ENCODE measurements at places on chromosomes 2 and 18.

DNA sequence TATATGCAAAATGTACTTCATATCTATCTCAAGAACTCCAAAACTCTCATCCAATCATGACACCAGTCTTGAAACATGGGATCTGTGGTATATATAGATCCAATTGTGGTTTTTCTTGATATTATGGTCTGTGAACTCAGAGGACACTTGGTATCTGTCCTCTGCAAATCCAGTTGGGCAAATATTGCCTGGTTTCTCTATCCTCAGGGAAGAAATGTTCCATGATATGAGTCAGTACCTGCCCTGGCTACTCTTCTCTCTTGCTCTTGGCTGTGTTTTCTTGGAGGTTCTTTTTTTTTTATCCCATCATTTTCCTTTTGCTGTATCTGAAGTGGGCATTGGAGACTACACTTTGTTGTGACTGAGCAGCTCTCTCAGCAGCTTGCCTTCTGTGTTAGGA is 10.9 kb downstream of the NBEAL1 start:
- no peak for DNase-seq

GRCh38 chr2:226903179-226903578 is 67.3 kb downstream of the RHBDD1 start:
- peak; percentile 13 for DNase-seq

DNA sequence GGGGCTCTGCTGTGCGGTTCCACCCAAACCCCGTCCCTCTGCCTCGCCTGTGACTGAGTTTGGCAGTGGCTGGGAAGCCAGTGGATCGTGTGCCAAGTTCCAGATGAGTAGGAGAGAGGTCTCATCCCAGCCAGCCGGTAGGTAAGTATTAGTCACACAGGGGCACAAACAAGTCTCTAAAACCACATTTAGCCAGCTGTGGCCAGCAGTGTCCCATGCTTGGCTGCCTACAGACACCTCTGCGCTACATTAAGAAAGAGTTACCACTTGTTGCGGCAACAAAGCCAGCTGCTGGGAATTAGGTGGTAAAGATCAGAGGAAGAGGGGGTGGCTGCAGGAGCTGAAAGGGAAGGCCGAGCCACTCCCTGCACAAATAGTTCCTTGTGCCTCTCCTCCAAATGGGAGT is 81.2 kb downstream of the GATA6 start:
- no peak for DNase-seq

DNA sequence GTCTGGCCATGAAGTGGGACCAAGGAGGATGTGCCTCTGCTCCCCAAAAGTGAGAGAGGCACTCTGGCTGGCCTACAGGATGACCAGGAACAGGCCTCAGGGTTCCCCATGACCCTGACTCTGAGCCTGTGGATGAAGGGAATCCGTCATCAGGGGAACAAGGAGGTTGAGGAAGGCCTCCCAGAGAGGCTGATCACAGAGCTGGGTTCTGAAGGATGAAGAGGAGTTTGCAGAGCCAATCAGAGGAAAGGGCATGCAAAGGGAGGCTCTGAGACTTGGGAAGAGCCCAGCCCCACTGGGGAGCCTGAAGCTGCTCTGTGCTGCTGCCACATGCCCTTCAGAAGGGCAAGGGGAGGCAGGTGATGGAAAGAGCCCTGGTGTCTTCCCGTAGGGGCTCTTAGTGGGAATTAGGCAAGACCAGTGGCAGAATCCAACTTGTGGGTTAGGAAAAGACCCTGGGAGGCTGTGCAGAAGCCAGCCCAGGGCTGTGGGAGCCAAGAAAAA is 141.3 kb upstream of the ID2 start:
- no peak for DNase-seq

DNA sequence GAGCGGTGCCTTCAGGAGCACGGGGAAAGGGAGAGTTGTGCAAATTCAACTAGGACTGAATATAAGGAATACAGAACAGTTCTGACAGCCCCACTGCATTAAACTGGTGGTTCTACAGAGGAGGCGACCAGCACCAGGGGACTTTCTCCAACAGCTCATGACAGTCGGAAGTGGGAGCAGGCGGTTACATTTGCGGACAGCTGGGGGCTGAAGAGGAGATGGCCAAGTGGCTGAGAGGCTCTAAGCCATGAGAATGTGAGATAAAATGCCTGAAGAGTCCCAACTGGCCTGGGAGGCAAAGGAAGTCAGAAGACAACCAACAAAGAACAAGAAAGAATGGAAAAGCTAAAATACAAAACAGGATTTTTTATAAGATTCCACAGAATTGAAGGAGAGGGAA is 141.3 kb downstream of the L3MBTL4 start:
- DNase-seq, result no peak

- DNase-seq, result no peak
Observed at GRCh38 chr2:131034122-131035051, 58.9 kb downstream of the FAM168B start.

DNA sequence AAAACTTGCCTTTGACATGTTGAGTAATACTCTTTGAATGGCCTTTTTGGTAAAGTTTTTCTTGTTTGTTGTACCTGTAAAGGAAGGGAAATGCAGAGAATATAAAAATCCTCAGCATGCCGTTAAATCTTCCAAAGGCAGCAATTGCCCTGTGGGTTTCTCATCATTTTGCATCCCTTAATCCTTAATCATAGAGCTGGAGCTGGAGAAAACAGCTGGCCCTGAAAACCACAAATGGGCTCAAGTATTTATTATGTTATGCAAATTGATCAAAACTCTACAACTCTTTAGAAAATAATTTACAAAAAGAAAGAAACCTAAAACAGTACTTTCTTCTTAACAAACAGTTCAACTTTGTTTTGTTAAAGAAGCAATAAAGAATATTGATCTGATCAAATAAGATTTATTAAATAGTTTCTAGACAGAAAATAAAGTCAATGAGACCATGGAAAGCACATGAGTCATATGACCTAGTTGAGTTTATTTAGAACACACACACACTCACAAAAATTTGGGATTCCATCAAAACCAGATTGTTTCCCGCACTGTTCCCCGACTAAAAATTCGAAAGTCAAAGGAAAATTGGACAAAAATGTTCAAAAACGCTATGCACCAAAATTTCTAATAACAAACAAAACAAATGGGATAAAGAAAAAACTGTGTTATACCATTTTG is 309.0 kb downstream of the GULP1 start:
- DNase-seq, result no peak

- no peak for DNase-seq
Observed at GRCh38 chr2:240292619-240293525, 142.6 kb upstream of the GPC1 start.

DNA sequence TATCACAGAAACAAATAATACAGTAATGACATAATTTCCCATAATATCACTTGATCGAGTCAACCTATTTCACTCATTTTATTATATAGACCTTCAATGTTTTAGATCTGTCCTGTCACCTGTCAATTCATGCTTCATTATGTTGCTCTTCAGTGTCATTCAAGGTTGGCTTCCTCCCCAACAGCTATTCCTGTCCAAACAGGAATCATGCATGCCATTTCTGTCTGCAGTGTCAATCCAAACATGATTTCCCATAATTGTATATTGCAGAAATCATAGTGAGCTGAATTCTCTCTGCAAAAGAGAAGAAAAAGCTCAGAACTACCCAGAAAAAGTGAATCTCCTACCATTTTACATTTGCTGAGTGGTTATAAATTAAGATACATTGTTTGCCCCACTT is 628.6 kb downstream of the NR4A2 start:
- no peak for DNase-seq

DNA sequence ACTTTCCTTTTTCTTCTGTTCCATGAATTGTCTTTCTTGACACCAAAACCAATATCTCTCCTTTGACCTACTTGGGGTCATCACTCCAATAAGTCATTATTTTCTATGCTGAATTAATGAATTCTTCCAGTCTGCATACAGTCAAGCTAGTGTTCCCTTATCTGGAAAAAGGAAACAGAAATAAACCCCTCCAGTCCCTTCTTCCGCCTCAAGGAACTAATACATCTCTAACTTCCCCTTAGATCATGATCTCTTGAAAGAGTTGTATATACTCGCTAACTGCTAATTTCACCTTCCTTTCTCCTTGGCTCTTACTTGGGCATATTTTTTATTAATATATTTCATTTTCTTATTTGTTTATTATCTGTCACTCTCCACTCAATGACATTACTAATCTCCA is 7.3 kb upstream of the ARHGAP15 start:
- no peak for DNase-seq

DNA sequence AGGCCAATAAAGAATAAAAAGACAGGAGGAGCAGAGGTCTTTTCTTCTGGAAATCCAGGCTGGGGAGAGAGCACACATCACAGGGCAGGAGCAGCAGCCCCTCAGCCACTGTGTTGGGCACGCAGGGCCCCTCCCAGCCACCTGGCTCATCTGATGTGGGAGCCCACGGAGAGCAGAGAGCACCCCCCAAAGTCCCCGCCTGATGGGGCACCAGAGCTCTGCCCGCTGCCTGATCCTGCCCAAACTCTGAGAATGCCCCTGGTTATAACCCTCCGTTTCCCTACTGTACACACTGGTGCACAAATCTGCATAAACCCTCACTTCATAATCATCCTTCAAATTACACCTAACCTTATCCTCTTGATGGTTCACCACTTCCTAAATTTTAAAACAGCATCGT is 111.3 kb downstream of the HDAC4 start:
- no peak for DNase-seq

GRCh38 chr2:55804535-55804934 is 110.9 kb upstream of the PNPT1 start:
- no peak for DNase-seq

- peak; percentile 14 for DNase-seq
Observed at GRCh38 chr2:208407667-208408066, 1.1 kb downstream of the PTH2R start.

GRCh38 chr18:43866696-43867095 is 589.4 kb upstream of the SYT4 start:
- DNase-seq, result no peak

- DNase-seq, result peak; percentile 44
Observed at GRCh38 chr2:186349508-186349907, 136.6 kb upstream of the ZC3H15 start.

- DNase-seq, result no peak
Observed at GRCh38 chr18:32771871-32772580, 797 bp downstream of the KLHL14 start.

DNA sequence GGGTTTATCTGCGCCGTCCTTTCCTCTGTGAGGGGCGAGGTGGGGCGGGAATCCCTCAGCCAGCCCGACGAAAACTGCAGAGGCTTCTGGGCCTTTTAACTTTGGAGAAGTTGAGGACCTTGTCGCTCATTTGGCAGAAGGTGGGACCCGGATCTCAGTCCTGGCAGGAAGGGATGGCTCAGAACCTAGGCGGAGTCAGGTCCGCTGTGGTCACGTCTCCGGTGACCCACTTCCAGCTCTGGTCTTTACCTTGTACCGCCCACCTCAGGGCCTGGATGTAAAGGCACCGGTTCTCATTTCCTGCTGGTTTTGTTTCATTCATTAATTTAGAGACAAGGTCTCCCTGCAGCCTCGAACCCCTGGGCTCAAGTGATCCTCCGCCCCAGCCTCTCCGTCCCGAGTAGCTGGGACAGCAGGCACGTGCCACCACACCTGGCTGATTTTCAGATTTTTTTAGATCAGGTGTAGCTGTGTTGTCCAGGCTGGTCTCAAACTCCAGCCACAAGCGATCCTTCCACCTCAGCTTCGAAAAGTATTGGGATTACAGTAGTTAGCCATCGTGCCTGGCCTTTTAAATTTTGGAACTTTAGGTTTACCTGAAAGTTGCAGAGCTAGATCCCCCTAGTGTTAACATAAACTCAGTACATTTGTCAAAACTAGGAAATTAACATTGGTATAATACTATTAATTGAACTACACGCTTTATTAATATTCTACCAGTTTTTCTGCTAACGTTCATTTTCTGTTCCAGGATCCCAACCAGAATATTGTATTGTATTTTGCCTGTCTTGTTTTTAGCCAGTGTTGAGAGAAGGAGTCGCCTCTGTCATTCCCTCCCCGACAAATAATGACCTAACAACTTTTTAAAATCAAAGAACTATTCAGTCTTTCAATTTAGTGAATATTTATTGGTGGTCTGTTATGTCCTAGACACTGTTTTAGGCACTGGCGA is 852 bp downstream of the POLI start:
- DNase-seq, result peak; percentile 30

- no peak for DNase-seq
Observed at GRCh38 chr2:215027779-215028178, 110.6 kb downstream of the ABCA12 start.

DNA sequence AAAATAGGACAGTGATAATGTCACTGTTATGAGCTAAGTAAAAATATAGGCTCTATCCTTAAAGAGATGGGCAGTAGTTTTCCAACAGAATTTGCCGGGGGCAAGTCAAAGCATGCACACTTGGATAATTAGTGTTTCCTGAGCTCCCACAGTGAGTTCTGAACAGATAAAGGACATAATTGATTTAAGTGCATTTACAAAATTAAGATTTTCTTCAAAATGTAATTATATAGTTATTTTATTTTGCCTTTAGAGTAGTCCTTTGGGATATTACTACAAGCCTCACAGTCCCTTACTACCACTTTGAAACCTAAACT is 107.6 kb downstream of the RAPGEF4 start:
- no peak for DNase-seq

DNA sequence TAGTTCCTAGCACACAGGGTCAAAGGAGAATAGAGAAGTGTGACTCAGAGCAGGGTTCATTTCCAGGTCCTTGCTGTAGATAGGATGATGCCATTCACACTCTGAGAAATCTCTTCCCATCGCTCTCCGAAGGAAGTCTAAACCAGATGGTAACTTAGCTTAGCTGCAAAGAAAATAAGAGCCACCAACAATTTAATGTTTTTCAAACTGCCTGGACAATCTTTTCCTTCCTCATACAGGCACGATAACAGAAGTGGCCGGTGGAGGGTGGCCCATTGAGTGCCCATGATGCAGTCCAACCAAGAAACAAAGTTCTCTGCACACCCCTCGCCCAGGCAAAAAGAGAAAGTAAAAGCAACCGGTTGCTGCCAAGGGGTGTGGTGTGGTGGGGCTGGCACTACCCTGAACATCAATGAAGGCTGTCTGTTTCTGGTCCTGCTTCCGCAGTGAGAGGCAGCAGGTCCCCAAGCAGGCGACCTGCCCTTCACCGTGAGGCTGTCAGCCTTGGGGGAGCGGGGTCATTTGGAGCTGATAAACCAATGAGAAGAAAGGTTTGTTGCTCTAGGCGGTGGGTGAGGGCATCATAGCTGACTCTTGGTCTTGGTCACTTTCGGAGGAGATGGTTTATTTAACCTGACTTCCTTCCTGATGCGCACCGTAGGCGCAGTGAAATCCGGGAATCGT is 105.6 kb upstream of the CD302 start:
- no peak for DNase-seq

DNA sequence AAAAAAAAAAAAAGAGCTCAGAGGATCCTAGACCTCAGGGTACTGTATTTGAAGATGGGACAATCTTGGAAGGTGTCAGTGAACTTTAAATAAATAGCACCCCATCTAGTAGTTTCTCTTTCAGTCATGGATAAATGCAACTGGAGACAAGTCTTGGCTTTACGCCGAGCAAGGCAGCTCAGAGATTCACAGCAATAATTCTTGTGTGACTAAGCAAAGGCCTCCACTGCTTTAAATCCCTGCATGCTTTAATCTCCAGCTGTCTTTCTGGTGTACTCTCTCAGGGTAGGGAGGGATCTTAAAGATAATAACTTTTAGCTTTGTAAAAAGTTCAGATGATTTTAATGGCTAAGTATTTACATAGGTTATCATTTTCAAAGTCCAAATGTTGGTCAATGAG is 36.3 kb downstream of the NRXN1 start:
- no peak for DNase-seq

- no peak for DNase-seq
Observed at GRCh38 chr2:440403-440740, 152.5 kb upstream of the ALKAL2 start.

Data from A549 (cell line).